ENCODE measurements at places on chromosomes 1 and 21.

DNA sequence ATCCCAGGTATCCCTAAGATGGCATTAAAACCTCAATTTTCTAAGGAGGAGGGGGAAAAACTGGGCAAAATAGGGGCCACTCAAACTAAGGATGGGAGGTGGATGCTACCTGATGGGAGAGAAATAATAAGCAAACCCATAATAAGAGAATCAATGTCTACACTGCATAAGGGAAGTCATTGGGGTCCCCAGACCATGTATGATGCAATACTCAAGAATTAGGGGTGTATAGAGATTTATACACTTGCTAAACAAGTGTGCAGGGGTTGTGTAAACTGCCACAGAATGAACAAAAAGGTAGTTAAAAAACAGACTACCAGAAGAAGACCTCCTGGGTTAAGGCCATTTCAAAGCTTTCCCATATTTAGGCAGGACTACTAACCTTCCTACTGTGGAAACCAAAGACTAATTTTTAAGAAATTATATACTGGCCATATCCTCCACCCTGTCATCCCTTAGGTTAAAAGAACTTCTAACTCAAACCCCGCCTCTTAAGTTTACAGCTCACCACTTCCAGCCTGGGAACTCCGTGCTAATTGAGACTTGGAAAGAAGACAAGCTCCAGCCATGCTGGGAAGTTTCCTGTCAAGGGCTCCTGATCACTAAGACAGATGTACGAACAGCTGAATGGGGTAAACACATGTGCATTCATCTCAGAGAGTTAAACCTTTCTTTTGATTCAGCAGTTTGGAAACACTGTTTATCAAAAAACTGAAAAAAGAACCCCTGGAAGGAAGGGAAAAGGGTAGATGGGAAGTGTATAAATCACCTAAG is 64.4 kb upstream of the TLR5 start:
- no peak for DNase-seq

DNA sequence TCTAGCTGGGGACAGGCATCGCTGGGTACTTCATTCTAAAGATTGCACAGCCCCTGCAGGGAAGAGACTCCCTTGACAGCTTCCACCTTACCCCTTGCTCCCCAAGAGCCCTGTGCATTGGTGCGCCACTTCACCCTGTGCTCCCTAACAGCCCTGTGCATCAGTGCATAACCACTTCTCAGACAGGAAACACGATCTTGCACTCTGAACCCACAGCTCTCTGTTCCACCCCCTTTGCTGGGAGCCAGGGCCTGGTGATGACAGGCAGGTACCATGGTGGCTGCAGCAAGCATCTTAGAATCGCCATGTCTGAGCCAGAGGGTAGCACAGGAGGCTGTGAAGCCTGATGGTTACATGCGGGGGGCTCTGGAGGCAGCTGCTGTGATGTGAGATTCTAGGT is 5.0 kb downstream of the ALPL start:
- no peak for DNase-seq

GRCh38 chr21:24050231-24050630 is 1557.0 kb downstream of the MRPL39 start:
- no peak for DNase-seq

DNA sequence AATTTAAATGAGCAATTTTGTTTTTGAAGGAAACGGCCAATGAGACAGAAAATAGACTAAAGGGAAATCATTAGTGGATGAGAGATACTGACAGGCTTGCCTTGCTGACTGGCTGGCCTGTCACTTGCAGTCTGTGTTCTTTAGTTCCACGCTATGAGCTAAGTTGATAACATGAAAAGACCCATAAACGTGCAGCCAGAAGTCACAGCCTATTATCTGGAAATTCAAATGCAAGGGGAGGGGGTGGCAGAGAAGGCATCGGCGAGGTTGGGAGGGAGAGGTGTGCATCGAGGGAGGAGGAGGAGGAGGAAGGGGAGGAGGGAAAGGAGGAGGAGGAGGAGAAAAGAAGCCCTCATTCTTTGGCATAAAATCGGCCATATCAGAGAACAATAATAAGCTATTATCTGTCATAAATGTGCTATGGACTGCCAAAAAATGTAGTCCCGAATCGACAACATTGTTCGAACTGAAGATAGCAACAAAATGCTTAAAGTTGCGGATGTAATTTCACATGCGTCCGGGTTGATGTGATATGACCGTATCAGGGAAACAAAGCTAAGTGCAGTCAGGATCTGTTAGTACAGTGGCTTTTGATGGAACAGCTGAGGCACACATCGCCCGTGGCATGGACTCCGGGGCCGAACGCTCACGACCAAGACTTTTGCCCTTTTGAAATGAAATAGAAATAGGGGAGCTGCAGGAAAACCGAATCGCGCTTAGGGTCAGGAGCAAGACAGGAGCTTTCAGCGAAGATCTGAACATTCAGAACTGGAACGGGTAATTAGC is 11.6 kb upstream of the BARHL2 start:
- DNase-seq, result no peak

- peak; percentile 15 for DNase-seq
These were observed 6.9 kb upstream of the CAMK1G start for GRCh38 chr1:209576392-209577197.

GRCh38 chr1:159562680-159563079 is 24.9 kb upstream of the APCS start:
- DNase-seq, result no peak

DNA sequence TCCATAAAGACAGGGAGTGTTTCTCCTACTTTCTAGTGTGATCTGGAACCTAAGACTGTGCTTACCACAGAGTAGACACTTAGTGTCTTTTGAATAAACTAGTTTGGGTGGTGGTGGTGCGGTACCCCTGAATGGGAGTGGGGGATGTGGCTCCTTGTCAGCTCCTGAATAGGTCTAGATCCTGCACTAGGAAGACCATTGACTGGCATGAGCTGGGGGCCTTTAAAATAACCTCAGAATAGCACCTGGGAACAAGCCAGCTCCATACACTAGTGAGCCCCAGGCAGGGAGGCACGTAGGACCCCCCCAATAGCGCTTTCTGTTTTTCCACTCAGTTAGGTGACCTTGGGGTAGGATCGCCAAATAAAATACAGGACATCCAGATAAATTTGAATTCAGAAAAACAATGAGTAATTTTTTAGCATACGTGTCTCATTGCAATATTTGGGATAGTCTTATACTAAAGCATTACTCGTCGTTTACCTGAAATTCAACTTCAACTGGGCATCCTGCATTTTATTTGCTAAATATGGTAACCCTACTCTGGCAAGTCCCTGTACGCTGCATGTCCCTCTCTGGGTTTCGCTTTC is 45.6 kb downstream of the AZIN2 start:
- no peak for DNase-seq

DNA sequence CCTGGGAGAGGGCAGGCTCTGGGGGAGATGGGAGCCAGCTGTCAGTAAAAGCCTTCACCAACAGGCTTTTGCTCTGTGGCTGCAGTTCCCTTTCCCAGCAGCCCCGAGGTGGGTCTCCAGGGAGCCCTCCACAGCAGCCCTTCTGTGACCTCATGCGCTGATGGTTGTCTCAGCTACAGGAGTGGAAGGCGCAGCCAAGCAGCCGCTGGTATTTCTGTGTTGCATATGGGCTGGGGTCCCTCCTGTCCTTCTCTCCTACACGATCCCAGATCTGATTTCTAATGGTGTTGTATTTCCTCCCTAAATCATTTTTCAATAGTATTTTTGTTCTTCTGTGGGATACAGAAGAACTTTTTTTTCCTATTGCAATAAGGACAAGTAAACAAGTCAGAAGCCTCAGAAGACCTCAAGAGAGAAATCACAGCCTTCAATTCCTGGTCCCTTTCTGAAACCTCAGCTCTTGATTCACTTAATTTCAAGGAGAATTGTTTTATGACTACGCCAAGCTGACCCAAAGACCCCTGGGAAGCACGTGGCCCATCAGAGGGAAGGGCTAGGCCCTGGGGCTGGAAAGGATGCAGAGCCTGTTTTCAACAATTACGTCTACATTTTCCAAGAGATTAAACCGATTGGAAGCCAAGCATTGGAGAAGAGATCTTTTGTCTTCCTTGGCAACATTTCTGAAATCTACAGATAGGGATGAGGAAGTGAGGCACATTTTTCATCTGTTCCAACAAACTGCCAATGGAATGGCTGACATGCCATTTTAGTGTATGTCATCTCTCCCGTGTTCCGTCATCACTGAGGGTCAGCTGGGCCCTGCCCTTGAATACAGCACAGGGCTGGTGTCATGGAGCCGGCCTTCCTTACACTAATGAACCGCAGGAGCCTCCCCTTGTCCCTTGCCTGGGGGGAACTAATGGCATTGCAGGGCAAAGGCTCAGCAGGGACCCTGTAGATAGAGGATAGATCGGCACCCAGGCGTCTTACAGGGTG is 42.0 kb upstream of the SCCPDH start:
- no peak for DNase-seq

- DNase-seq, result no peak
These were observed 62.2 kb downstream of the HSF2BP start for GRCh38 chr21:43597052-43597451.

GRCh38 chr1:175129644-175129996 is 62.0 kb downstream of the TNN start:
- no peak for DNase-seq

- DNase-seq, result no peak
These were observed 436 bp upstream of the TTLL7 start for GRCh38 chr1:83999316-83999819.

GRCh38 chr1:3548156-3548893 is 63.0 kb downstream of the MEGF6 start:
- no peak for DNase-seq

GRCh38 chr1:9909234-9910046 is 629 bp downstream of the CTNNBIP1 start:
- DNase-seq, result no peak

DNA sequence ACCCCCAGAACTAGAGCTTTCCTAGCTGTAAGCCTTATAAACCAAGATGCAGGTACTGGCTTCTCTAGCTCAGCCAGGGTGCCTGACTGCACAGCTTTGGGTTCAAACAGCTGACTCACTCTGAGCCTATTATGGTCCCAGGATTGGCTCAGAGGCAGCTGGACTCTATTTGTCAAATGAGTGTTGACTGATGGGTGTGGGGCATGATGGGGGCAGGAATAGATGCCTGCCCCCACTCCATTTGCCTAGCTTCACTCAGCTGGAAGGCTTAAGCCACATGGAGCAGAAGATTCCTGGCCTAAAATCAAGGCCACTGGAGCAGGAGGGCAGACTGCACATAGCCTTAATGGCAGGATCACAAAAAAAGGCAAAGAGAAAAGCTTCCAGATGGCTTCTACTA is 90.5 kb downstream of the PIK3R3 start:
- DNase-seq, result no peak

DNA sequence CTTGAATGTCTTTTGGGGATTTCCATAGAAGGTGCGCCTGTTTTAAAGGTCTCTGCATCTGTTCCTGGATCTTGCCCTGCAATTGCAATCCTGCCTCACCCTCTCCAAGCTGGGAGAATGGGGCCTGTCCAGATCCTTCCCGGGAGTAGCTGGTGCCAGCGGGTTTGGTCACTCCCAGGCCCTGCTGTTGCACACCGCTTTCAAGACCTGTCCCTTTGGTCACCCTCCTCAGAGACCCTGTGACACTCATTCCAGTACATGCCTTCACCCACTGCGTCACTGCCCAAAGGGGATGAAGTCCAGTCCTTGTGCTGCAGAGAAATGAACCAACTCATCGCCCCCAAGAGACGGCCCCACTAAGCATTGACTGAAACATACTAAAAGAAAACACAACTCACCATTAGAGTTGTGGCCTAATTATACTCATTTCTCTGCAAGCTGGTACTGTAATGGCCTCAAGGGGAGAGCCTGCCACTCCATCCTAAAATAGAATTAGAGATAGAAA is 1.9 kb upstream of the IRF2BP2 start:
- no peak for DNase-seq

- DNase-seq, result no peak
These were observed 61.7 kb upstream of the MRPS6 start for GRCh38 chr21:34011660-34012059.

DNA sequence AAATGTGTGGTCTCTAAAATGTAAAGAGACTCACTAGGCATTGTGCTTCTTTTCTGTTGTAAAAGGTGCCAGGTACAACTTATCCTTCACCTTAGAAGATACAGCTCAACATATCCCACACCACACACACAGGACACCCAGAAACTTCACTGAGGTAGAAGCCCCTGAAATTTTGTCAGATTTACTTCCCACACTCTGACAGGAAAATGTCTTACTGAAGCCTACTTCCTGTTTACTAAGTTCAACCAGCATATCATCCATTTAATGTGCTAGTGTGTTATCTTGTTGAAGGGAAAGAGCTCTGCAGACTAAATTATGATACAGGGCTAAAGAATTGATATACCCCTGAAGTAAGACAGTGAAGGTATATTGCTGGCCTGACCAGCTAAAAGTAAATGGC is 39.9 kb upstream of the INSL5 start:
- no peak for DNase-seq

DNA sequence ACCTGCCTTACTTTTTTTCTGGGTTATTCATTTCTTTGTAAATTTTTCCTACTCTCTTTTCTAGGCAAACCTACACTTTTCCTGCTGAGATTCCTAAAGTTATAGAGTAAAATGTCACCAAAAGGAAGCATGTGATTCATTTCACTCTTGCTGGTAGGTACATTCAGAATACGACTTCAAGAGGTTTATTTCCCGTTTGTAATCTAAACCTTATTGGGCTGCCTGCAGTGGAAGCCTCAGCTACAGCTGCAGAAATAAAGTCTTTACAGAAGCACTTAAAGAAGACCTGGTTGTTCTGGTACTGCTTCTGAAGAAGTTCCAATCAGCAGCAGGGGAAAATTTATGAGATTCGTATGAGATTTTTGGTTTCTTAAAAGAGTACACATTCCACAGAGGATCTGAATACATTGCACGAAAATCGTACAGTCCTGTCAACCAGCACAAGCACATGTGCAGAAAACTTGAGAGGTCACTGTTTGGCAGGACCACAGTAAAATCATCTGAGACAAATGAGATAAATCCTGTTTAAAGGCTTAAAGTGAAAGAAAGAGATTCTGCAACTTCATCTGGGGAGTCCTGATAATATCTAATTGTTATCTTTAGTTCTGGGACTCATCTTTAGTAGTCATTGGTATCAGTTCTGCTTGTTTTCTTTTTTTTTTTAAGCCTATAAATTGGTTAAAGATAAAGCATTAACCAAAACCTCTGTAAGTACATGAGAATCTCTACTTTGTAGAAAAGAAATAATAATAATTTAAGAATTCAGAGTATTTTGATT is 109.9 kb upstream of the ADGRL2 start:
- DNase-seq, result no peak

DNA sequence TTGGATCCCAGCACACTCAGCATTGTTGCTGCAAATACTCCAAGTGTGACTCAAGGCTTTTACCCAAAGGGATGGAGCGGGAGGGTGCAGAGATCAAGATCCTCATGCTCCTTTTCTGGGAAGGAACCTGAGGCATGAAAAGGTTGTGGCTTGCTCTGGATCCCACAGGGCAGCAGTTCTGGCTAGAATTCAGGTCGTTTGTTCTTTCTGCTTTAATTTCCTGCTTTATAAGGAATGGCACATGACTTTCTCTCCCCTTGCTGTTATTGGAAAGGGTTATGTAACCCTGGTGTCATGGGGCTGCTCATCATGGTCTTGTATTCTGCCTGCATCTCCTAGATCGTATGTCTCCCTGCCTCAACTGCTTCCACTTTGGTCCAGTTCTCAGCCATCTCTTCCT is 101.6 kb downstream of the NOS1AP start:
- no peak for DNase-seq
